ENCODE measurements at places on chromosomes 2 and 18.
A peak's percentile ranks its signal among the peaks of the same experiment; 100 is the strongest.

DNA sequence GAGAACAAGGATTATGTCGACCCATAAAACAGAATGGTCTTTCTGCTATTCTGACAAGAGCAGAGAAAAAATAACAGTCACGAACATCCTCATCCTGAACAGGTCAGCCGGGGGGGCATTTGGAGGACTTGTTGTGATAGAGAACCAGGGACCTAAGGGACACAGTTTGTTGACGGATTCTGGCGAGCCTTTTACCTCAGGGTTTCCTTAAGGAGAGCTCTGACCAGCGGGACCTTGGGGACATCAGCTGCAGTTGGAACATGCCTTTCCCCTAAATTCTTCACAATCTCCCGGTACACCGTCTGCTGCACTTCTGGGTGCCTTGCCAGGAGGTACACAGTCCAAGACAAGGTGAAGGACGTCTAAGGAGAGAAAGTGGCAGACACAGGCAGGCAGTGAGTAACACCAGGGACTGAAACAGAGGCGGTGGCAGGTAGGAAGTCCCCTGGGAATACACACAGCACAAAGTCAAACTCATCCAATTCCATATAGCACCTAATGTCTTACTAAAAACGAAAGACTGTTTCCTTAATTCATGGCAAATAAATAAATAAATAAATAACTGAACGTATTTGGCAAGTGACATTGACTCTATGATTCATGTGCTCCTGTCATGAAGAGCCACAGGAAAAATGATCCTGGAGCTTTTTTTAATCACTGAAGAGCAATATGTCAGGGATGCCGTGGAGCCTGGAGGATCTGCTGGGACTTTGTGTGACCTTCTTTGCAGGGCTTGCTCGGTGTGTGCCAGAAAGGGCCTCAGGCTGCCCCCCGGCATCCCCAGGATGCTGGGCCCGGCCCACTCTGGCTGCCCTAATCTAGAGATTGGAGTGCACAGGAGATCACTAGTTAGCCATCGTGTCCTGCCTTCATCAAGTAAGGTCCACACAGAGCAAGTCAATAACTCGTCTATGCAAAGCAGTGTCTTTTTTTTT is 24.7 kb downstream of the CYP27C1 start:
- no peak for DNase-seq

- no peak for DNase-seq
Measured at GRCh38 chr2:138205281-138205680, 241.0 kb downstream of the HNMT start.

DNA sequence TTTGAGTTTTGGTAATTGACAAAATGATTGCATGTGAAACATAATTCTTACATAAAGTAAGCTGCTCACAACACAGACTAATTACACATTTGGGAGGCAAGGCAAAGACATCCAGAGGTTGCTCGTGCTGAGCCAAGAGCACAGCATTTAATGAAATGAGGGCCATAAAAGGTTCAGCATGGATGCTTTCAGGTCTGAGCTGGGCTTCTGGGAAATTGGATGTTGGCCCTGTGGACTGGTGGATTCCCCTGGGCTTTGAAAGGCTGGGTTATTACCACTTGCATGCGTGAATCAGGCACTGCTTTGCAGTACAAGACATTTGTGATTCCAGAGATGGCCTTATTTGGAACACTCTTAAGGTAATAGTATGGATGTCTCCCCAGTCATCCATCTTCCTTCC is 533.5 kb upstream of the NRP2 start:
- DNase-seq, result no peak

DNA sequence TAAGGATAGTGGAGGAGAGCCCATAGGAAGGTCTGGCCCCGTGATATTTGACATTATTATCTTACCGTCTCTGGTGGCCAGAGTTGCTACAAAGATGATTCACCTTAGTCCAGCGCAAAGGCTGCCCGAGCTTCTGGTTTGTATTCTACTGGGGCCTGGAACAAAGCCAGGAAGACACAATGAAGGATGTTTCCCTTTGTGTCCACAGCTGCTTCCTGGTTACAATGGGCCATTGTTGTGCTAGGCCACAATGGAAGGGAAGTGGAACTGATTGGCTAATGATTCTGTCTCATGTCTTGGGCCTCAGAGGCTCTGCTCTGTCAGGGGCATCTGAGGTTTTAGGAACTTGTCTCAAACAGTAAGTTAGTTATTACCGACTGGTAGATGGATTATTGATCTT is 132.2 kb downstream of the TDRD15 start:
- peak; percentile 91 for DNase-seq

- DNase-seq, result no peak
Measured at GRCh38 chr18:67001052-67001451, 397.2 kb upstream of the CDH19 start.

Data from inflammatory macrophage (primary cell).